Spinal cord (tissue), 10 donors: ENCODE measurements at places on chromosomes 3 and 15. TPM values are rescaled to one million over a fixed set of nuclear protein-coding genes. Genes with fewer than 3 reads are reported as not detected.

ZNF501 gene
- polyA plus RNA-seq, result 10.8 TPM

FOXL2NB gene
- 1.3 TPM for polyA plus RNA-seq

OPA1 gene
- 51.9 TPM for polyA plus RNA-seq

AP3B2 gene
- polyA plus RNA-seq, result 107 TPM

CHRM5 gene
- 1.2 TPM for polyA plus RNA-seq

UQCC5 gene
- 21.7 TPM for polyA plus RNA-seq

PIGZ gene
- polyA plus RNA-seq, result 9.1 TPM

MYL3 gene
- polyA plus RNA-seq, result 2.2 TPM

PATL2 gene
- 0.71 TPM for polyA plus RNA-seq

TGM4 gene
- polyA plus RNA-seq, result 0.17 TPM

LRRK1 gene
- polyA plus RNA-seq, result 5.0 TPM

GPR62 gene
- polyA plus RNA-seq, result 2.9 TPM

LRRC28 gene
- polyA plus RNA-seq, result 29.6 TPM

KNL1 gene
- polyA plus RNA-seq, result 8.7 TPM

NR1I2 gene
- polyA plus RNA-seq, result 0.43 TPM

TTC23 gene
- polyA plus RNA-seq, result 14.8 TPM

LYZL4 gene
- polyA plus RNA-seq, result not detected

FGF7 gene
- polyA plus RNA-seq, result 5.8 TPM

PRTG gene
- 3.0 TPM for polyA plus RNA-seq

CCR9 gene
- 0.19 TPM for polyA plus RNA-seq

CEP97 gene
- polyA plus RNA-seq, result 19.2 TPM

NOX5 gene
- polyA plus RNA-seq, result 0.22 TPM

MESP1 gene
- 16.5 TPM for polyA plus RNA-seq

RARRES1 gene
- polyA plus RNA-seq, result 4.6 TPM

GOLGA6L25 gene
- not detected for polyA plus RNA-seq

NMB gene
- polyA plus RNA-seq, result 23.5 TPM

SLC28A1 gene
- polyA plus RNA-seq, result 0.21 TPM

TTLL3 gene
- 46.7 TPM for polyA plus RNA-seq

CCR5 gene
- 0.48 TPM for polyA plus RNA-seq

GOLGA8T gene
- polyA plus RNA-seq, result 0.40 TPM

DTX3L gene
- polyA plus RNA-seq, result 6.8 TPM

ESYT3 gene
- polyA plus RNA-seq, result 4.3 TPM

MB21D2 gene
- polyA plus RNA-seq, result 23.4 TPM

KNSTRN gene
- 33.9 TPM for polyA plus RNA-seq

PPARG gene
- polyA plus RNA-seq, result 3.7 TPM

SYNPR gene
- 56.2 TPM for polyA plus RNA-seq

ALDH1A2 gene
- polyA plus RNA-seq, result 27.4 TPM

CELSR3 gene
- polyA plus RNA-seq, result 26.1 TPM

UBE2E2 gene
- polyA plus RNA-seq, result 89.7 TPM

PDZRN3 gene
- 31.2 TPM for polyA plus RNA-seq

APOD gene
- polyA plus RNA-seq, result 195 TPM

STOML1 gene
- 57.5 TPM for polyA plus RNA-seq

KPNA4 gene
- polyA plus RNA-seq, result 82.5 TPM

ST8SIA2 gene
- polyA plus RNA-seq, result 26.7 TPM

RTP1 gene
- 1.5 TPM for polyA plus RNA-seq

NANOGP8 gene
- polyA plus RNA-seq, result not detected

NDN gene
- polyA plus RNA-seq, result 177 TPM

HRG gene
- polyA plus RNA-seq, result not detected

GOLGA8M gene
- polyA plus RNA-seq, result 1.7 TPM

GPR87 gene
- 0.12 TPM for polyA plus RNA-seq
